NCI-H460 (cell line): ENCODE measurements at places on chromosomes 11 and 22. TPM values are rescaled to one million over a fixed set of nuclear protein-coding genes. Genes with fewer than 3 reads are reported as not detected.

GRCh38 chr11:47369676-47370075 is 8.7 kb downstream of the SPI1 start:
- no peak for DNase-seq

DNA sequence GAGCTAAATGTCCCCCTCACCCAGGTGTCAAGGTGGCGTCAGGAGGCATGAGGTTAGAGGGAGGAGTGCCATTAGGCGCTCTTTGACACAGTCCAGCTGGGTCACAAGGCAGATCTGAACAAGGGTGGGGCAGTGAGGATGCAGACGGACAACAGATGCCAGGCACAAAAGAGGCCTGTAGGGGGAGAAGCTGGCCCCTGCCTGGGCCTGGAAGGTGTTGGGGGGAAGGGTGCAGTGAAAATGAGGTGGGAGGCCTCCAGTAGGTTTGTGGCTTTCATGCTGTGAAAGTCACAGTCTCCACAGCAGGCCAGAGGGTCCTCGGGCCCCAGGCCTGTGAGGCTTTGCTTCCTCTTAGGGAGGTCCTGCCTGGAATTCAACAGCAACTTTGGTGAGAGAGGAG is 85.0 kb upstream of the PLET1 start:
- no peak for DNase-seq

DNA sequence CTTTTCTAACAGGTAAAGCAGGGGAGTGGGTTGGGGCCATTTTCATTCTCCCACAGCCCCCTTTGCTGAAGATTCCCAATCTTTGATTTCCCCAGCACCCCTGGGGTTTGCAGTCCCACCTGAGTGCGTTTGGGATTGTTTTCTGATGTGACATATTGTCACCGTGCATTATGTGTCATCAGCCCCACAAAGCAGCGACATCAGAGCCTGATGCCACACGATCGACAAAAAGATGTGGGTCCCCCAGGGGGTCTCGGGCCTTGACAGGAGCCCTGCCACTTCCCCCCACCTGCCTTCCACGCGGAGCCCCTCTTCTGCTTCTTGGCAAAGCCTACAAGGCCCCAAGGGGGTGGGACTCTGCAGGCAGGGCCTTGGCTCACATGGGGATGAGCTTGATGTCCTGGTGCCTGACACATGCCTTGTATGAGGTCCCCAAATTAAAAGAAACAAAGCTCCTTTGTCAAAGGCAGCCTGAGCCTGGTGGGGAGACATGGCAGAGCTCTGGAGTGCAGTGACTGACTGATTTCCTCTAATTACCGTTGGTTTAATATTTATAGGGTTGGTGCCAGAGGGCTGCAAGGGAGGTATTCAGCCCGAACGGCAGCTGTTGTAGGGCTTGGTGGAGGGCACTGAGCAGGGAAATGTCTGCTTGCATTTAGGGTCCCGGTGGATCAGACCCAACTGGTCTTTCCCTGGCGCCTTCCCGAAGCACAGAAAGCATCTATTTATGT is 149.2 kb downstream of the MIAT start:
- DNase-seq, result no peak

GRCh38 chr11:8352876-8353505 is 89.3 kb upstream of the LMO1 start:
- DNase-seq, result no peak

DNA sequence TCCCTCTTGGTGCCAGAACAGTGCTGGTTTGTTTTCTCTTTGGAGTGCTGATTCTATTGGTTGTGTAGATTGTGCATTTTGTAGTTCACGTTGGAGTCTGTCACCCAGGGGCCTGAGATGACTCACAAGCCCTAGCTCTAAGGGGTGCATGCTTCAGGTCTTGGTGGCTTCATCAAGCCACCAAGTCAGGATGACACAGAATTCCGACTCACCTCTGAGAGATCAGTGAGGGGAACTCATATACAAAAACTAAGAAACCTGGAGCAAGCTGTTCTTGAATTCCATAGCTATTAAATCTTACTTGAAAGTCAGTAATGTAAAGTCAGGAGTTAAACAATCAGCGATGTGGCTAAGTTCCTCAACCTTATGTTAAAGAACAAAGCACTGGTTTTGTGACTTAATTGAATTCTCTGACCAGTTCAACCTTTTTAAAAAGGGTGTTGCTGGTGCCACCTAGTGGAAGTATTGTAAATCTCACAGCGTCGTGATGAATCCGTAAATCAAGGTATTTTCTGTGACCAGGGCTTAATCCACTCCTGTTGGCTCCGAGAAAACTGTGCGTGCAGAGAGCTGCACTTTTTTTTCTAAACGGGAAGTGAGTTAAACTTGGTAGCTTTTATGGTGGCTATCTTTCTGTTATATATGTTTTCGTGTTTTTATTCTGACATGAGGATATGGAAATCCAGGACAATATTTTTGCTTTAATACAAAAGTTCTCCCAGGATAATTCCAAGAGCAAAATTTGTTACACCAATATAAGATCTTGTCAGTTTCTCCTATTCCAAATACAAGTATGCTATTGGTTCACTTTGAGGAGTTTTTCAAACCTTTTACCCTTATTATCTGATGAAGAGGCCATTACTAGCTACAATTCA is 14.6 kb downstream of the MMP13 start:
- peak; percentile 62 for DNase-seq

GRCh38 chr22:50001388-50002231 is 11.0 kb downstream of the IL17REL start:
- no peak for DNase-seq

DNA sequence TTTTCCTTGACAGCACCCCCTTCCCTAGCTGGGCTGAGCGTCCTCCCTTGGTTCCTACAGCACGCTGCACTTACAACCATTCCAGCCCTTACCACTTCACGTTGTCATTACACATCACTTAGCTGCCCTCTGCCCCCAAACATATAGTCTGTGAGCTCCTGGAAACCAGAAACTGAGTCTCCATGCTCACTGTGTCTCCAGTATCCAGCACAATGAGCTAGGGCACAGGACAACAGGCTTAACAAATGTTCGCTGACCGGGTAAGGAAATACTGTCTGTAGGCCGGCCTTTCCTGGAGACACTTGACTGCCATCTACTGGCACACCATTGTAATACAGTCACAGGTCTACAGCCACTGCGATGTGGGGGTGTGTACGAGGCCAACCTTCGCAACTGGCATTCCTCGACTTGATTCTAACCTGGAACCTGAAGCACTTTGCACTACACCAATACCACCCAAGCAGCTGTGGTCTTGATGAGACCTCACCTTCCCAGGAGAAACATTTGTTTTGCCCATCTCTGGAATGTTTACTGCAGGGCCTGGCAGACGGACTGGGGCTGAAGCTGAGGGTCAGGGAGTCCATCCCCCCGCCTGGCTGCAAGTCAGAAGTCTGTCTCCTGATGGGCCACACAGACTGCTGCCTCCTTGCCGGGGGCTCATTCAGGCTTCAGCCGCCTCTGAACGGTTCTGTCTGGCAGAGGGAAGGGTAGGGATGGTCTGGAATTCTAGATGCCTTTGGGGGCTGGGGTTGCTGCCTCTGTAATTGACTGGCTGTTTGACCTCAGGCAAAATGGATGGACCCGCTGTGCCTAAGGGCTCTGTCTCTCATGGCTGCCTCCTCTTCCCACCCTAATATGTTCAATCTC is 72.0 kb downstream of the SYN3 start:
- DNase-seq, result peak; percentile 48

GRCh38 chr11:60891103-60891741 is 15.2 kb downstream of the PRPF19 start:
- no peak for DNase-seq

GRCh38 chr11:114350022-114350421 is 50.3 kb downstream of the C11orf71 start:
- no peak for DNase-seq

DNA sequence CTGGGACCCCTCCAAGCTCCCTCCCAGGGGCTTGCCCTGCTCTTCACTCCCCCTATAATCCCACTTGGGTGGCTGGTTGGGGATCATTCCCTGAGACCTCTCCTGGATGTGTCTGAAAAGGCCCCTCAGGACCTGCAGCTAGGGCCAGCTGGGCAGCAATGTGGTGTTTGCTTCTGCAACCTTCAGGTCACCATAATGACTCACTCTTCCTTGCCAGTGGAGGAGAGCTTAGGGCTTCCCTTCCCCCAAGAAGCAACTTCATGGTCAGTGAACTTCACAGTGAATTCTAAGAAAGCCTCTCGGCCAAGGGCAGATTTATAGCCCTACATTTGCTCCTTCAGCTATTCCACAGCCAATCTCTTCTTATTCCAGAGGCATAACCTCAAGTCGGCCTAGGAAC is 45.1 kb upstream of the TSPAN18 start:
- DNase-seq, result no peak

GRCh38 chr11:70129051-70129592 is 51.0 kb downstream of the ANO1 start:
- no peak for DNase-seq

GRCh38 chr22:46590334-46590733 is 29.9 kb upstream of the GRAMD4 start:
- no peak for DNase-seq

- DNase-seq, result no peak
Observed at GRCh38 chr11:17452668-17453067, 24.0 kb downstream of the ABCC8 start.

DNA sequence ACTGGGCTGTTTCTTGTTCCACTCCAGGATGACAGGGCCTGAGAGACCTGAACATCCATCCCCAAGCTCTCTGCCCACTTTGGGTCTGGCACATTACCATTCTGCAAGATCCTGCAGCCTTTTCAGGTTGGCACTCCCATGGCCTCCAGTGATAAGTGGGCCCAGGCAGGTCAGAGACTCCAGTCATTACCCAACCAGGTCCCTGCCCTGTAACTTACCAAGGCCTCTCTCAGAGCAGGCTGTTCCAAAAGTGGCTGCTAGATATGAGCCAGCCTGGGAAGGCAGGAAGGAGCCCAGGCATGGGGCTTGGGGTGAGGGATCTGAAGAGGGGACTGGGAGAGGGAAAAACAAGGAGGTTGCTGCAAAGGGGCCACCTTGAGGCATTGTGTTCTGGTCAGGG is 35.9 kb downstream of the KCNQ1OT1 start:
- DNase-seq, result no peak

- no peak for DNase-seq
Observed at GRCh38 chr22:19495562-19496323, 16.0 kb downstream of the CDC45 start.

DNA sequence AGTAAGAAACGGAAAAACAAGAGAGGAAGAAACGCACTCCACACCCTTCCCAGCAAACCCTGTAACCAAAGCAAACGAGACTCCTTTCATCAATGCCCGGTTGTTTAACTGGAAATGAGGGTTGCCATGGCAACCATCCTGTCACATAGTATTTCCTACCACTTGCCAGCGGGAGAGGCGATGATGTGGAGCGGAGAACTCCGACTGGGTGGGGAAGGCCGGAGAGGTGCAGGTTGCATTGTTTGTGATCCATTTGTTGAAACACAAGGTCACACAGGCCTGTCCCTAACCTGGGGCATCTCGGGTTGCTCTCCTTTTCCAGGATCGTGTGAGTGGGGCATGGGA is 609.9 kb downstream of the BUD13 start:
- no peak for DNase-seq

GRCh38 chr22:46033256-46034200 is 56.6 kb upstream of the WNT7B start:
- DNase-seq, result no peak

DNA sequence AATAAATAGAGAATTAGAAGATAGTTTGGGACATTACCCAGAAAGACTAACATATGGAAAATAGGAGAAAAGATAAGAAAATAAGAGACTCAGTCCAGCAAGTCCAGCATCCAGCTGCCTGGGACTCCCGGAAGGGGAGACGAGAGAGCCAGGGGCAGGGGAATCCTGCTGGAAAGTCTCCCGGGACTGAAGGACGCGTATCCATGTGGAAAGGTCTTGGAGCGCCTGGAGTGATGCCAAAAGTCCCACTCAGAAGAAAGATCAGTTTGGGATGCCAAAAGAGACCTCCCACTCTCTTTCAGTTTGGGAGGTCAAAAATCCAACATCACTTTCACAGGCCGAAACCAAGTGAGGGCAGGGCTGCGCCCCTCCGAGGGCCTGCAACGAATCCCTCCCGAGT is 30.7 kb downstream of the LRFN4 start:
- no peak for DNase-seq

DNA sequence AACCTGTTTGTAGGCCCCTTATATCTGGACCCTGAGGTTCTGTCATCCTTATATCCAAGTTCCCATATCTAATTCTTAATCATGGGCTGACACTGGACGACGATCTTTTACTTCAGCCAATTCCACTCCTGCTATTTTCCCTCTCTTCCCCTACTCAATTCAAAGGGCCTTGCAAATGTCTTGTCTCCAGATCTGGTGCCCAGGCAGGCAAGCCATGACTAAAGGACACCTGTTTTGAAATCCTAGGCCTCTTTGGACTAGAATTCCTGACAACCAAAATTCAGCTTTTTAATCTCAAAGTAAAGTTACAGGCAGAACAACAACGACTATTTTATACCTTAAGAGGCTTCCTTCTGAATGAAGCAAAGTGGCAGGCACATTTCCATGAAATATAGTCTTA is 963.4 kb downstream of the DLG2 start:
- no peak for DNase-seq

DNA sequence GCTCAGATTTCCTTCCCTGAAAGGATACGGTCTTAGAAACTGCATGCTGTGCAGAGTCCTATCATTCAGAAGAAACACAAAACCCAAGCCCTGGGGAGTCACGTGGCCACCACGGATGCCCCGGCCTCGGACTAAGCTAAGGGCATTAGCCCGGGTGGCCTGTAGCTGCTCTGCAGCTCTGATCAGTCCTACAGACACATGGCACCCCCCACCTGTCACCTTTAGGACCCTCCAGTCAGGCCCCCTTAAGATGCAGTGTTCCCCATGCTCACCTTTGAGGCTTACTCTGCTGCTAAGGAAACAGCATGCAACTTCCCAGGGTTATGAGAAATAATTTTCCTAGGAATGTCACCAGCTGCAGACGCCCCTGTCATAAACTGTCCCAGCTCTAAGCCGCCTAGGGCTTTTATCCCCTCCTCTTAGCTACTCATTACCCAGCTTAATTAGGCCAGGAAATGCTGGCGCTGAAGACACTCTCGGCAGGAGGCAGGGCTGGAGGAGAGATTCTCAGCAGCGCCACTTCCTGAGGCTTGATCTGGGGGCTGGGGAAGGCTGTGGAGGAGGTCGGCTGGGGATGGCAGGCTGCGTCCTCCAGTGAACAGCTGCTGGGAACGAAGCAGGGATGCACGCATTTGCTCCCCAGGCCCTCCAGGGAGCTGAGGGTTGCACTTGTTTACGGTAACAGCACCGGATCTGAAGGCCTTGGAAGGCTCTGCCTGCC is 47.2 kb upstream of the ADA2 start:
- no peak for DNase-seq

The BACE1 gene
- total RNA-seq, result 6.0 and 6.6 TPM in 2 replicates

The OR51B2 gene
- not detected in 2 replicates for total RNA-seq

The POU2AF3 gene
- total RNA-seq, result 0.26 and 0.40 TPM in 2 replicates

The SCGB1C1 gene
- not detected in 2 replicates for total RNA-seq

The GUCY1A2 gene
- total RNA-seq, result 2.3 and 2.5 TPM in 2 replicates

The NXPE4 gene
- not detected in 2 replicates for total RNA-seq

The OR5D16 gene
- not detected in 2 replicates for total RNA-seq

The GGT5 gene
- total RNA-seq, result not detected in 2 replicates

The SCGB1D1 gene
- not detected in 2 replicates for total RNA-seq

The DNAJB7 gene
- not detected in 2 replicates for total RNA-seq

The P2RY6 gene
- total RNA-seq, result not detected in 2 replicates

The LMO2 gene
- 0.20 TPM in 1 of 2 replicates, not detected in the other for total RNA-seq
